Hindlimb muscle (tissue), 1 donor: ENCODE measurements at places on chromosomes 5 and 9.

- no peak for DNase-seq
Measured at GRCh38 chr5:6090079-6090654, 288.2 kb downstream of the MED10 start.

- DNase-seq = no peak
Measured at GRCh38 chr5:141560151-141560550, 58.6 kb downstream of the DIAPH1 start.

DNA sequence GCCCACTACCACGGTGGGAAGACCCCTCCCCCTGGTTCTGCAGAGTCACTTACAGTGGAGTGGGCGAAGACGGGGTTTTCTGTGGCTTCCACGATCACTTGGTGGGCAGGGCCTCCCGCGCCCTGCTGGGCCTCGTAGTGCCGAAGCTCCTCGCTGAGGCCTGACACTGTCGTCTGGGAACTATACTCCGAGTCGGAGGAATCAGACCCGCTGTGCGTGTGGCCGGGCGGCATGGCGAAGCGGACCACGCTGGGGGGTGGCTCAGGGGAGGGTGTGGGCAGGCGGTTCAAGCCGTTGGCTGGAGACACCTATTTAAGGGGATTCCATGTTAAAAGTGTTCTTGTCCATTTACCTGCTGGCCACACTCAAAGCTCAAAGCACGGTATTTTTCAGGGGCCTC lies 67.8 kb downstream of the PTCH1 start:
- DNase-seq = no peak

GRCh38 chr5:87243161-87243844 lies 24.4 kb upstream of the RASA1 start:
- no peak for DNase-seq

DNA sequence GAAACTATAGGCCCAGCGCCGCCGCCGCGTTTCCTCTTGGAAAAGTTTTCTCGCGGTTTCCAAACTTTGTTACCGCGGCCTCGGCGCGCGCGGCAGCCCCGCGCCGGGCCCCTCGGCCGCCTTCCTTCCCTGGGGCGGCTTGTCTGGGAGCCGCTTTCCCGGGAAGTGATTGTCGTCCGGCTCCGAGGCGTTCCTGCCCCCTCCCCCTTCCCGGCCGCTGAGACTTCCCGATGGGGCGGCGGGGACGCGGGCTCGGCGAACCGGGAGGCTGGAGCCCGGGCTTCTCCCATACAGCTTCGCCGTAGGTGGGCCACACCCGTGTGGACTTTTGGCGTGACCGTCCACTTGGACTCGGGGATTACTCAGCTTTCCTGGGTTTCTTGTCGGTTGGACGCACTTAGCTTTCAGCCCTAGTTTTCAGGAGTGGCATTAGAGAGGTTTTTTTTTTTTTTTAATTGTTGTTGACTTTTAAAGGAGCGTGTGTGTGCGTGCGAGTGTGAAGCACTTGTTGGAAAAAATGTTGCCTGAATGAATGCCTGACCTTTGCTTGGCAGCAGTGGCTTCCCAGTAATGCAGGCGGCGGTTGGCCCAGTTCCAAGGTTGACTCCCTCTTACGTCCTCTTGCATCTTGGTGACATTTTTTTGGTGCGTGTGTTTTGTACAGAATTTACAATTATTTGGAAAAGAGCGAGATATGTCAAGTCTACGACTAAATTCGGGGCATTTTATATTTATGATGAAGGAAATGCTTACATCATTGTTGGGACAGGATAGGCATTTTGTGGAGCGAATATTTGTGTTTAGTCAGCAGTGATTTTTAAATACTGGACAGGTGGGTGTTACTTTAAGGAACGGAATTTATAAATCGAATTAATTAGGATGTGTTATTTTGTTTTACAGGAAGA lies 821 bp downstream of the CTNNA1 start:
- DNase-seq = peak; percentile 83

- no peak for DNase-seq
Measured at GRCh38 chr5:25128606-25129005, 483.8 kb upstream of the CDH10 start.

GRCh38 chr5:177378884-177379883 lies 5.0 kb upstream of the SLC34A1 start:
- no peak for DNase-seq

DNA sequence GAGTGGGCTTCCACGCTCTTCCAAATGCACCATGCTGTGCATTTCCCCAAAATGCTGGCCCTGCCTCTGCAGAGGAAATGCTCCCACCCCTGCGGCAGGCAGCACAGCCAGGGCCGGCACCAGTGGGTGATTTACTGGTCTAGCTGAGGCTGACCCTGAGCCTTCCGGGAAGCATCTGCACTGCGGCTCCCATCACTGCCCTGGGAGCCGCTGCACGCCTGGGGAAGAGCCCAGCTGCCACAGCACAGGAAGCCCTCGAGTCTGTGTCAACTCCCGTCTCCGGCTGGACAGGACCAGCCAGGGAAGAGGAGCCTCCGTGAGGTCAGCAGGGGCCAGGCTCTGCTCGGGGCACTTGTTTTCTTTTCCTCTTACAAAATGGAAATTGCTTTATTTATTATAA lies 25.1 kb upstream of the EEIG1 start:
- DNase-seq = peak; percentile 26

DNA sequence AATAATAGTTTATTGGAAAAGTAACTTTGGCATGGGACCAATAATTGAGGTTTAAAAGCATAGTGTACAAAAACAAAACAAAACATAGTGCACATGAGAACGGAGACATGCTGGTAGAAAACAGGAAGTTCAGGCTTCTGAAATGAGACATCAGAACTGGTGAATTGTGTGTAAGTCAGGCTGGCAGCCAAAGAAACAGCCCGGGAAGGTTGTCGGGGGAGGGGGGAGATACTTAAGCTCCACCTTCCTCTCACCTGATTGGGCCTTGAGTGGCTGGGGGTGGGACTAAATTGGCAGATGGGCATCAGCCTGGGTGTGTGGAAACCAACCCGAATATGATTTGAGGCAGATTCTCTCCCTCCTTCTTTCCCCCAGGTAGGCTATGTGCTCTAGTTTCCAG lies 256.3 kb downstream of the SMARCA2 start:
- DNase-seq = no peak

GRCh38 chr5:98774192-98775033 lies 950 bp downstream of the RGMB start:
- peak; percentile 72 for DNase-seq

GRCh38 chr5:74055486-74056106 lies 429.6 kb downstream of the ARHGEF28 start:
- DNase-seq = no peak

DNA sequence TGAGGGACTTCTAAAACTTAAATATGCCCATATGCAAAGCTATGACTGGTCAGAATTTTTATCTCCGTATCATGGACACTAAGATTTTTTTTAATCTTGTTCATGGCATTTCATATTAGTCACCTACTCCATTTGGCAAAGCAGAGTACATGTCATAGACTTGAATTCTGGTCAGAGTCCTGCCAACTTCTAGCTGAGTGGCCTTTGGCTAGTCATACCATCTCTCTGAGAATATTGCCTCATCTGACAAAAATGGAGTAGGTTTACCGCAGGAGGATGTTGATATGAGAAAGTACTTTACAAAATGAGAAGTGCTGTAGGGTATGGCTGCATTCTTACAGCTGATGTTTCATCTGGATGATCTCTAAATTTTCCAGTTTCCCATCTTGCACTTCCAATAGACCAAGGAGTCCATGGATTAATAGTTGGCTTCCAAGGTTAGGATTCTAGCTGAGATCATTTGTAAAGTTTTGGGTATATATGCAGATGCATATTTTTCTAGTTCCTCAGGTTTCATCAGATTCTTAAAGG lies 150.8 kb upstream of the NR3C1 start:
- DNase-seq = no peak

DNA sequence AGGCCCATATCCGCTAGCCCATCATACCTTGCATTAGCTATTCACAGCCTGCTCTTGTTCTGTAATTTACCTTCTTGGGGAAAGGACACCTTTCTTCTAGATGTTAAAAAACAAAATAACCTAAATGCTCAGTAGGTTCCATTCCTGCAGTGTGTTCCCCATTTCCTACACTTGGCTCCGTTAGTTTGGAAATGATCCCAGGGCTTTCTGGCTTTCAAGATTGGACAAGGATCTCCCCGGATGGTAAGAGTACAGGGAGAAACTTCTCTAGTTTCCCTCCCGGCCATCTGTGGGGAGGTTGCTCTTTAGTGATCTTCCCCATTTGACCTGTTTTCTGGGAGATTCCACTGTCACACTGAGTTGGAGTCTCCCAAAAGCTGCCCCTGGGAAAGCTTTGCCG lies 27.3 kb upstream of the STC2 start:
- no peak for DNase-seq

DNA sequence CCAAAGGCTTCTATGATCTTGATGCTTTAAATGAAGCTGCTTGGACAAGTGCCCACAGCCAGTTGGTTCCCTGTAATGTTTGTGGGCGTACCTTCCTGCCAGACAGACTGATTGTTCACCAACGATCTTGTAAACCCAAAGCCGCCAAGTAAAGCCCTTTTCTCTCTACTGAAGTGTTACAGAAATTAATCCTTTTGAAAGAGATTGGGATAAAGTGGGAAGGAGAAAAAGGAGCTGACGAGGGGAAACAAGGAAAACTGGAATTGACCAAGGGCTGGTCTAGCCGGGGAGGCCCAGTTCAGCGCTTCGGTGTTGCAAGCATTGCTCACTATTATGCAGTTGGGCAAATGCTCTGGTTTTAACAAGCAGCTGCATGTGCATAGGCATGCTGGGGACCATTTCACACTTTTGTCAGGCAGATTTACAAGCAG lies 53.2 kb downstream of the ZNF474 start:
- DNase-seq = peak; percentile 64

GRCh38 chr5:93245226-93245625 lies 335.8 kb downstream of the NR2F1-AS1 start:
- no peak for DNase-seq

DNA sequence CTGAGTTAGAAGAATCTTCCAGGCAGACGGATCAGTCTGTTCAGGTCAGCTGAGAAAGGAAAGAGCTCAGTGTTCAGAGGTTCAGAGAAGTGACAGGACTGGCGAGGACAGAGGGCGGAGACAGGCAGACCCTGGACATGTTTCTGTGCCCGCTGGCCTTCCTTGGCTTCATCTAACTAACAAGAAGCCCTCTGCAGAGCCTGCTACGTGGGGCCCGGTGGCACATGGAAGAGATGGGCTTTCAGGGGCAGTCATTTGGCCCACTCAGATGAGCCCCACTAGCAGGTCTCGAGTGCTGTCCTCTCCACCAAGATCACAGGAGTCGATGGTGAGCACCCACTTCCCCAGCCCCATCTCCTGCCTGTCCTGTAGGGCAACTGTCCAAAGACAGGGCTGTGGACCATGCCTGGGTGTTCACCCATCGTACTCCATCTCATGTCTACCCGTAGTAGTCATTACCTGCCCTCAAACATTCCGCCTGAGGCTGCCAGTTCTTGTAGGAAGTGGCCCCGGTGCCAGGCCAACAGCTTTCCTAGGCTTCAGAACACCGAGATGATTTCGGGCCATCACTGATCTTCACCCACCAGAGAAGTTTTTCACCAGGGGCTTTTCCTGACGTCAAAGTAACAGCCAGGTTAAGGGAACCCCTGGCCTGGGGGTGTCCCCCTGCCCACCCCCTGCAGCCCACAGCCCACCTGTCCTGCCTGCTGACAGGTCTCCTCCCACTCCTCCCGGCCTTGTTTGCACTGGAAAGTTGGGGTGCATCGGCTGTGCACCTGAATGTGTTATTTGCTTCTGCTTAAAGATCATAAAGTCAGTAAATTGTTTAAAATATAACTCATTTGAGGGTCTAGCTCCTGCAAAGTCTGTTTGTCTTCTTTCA lies 14.0 kb downstream of the IRX2 start:
- DNase-seq = no peak

GRCh38 chr5:81825237-81825636 lies 74.3 kb upstream of the SSBP2 start:
- peak; percentile 29 for DNase-seq

DNA sequence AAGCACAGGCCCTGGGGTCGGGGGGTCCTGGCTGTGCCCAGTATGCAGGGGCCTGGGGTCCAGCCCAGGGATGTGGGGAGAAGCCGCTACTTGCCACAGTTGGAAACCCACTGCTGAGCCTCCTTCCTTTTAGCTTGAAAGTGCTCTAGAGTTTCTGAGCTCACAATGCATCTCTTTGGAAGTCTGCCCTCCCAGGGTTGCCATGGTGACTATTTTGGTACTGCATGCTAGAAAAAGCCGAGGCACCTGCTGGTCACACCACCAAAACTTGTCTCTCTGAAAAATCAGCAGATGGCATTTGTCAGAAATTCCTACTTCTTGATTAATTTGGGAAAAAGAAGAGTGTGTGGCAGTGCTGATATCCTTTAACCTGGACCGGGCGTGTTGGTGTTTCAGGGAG lies 151.8 kb downstream of the SEC61B start:
- DNase-seq = no peak

DNA sequence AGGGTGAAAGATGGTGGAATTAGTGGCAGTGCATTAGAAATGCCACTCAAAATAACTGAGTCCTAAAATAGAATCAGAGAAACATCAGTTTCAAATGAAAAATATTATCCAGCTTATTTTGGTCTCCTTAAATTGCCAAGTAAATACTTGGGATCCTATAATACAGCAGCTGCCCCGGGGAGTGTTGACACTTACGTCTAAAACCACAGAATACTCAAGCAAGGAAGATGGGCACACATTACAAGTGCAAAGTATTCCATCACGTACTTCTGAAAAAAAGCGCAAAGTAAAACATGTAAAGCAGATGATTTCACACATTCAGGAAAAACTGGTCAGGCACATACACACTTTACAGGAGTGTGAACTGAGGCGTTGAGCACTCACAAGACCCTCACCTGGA lies 2.4 kb upstream of the ARHGEF37 start:
- DNase-seq = no peak

- DNase-seq = no peak
Measured at GRCh38 chr5:61754792-61755191, 422.7 kb downstream of the ZSWIM6 start.

GRCh38 chr9:121024237-121024636 lies 25.8 kb downstream of the C5 start:
- DNase-seq = no peak

- no peak for DNase-seq
Measured at GRCh38 chr5:130541617-130542221, 623.3 kb downstream of the HINT1 start.

DNA sequence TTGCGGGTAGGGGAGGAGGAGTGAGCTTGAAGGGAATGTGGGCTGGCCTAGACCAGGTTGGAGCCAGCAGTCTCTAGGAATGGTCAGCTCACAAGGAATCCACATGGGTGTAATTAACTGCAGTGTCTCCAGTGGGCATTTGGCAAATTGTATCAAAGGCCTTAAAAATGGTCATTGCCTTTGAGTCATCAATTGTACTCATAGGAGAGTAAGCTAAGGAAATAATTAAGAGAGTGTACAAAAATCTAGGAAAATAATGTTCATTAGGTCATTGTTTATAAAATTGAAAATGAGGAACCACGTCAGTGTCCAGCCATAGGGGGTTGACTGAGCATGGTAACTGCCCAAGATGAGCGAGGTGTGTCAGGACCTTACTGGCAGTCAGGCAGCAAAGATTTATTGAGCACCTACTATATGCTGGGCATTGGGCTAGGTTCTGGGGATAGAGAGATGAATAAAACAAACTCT lies 29.8 kb upstream of the RPL26L1 start:
- DNase-seq = no peak
